ENCODE measurements at places on chromosomes 5 and 9.

DNA sequence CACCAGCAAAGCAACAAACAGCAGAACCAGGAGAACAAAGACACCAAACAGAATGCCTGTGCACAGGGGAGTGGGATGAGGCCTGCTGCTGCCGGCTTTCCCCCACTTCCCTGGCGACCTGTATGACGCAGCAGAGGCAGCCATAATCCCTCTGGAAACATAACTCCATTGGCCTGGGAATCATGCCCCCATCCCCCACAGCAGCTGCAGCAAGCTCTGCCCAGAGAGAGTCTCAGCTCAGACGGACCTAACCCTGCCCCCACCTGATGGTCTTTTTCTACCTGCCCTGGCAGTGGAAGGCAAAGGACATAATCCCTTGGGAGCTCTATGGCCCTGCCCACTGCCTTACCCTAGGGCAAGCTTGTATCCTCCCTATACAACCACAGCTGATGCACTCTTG, 81.8 kb upstream of the FANCC start:
- DNase-seq: no peak

GRCh38 chr9:133167769-133168168, 4.1 kb upstream of the GBGT1 start:
- DNase-seq: no peak

DNA sequence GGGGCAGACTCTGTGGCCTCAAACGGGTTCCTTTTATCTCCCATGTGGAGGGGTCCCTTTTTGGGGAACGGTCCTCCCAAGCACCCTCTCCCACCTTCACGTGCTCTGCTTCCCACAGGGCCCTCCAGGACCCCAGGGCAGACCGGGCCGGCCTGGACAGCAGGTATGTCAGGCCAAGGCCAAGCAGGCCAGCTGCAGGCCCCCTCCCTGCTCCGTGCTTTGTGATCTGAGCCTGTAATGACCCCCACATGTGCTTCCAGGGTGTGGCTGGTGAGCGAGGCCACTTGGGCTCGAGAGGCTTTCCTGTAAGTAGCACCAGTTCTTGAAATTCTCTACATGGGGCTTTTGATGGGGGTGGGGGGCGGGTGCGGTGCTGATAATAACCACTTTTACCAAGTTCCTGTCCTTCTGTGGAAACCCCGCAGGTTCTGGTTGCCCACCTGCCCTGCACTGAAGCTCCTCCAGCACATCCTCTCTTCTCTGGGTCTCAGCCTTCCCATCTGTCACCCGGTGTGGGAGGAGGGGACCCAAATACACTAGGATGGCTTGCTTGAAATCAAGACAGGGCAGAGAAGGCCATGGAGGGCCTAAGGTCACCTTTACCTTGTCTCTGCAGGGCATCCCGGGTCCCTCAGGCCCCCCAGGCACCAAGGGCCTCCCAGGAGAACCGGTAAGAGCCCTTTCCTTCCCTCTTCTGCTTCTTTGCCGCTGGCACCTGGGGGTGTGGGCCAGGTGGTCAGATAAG, 57.9 kb upstream of the ORM1 start:
- DNase-seq: no peak

- DNase-seq: no peak
These were observed 2.7 kb upstream of the CARD19 start for GRCh38 chr9:93093127-93093876.
